ENCODE measurements at places on chromosomes 1 and 21.

GRCh38 chr1:243970077-243970476, 81.0 kb upstream of the ZBTB18 start:
- DNase-seq = no peak

GRCh38 chr21:37582590-37582989, 216.0 kb downstream of the DYRK1A start:
- no peak for DNase-seq

GRCh38 chr21:38775733-38776132, 30.0 kb upstream of the ETS2 start:
- DNase-seq = no peak

DNA sequence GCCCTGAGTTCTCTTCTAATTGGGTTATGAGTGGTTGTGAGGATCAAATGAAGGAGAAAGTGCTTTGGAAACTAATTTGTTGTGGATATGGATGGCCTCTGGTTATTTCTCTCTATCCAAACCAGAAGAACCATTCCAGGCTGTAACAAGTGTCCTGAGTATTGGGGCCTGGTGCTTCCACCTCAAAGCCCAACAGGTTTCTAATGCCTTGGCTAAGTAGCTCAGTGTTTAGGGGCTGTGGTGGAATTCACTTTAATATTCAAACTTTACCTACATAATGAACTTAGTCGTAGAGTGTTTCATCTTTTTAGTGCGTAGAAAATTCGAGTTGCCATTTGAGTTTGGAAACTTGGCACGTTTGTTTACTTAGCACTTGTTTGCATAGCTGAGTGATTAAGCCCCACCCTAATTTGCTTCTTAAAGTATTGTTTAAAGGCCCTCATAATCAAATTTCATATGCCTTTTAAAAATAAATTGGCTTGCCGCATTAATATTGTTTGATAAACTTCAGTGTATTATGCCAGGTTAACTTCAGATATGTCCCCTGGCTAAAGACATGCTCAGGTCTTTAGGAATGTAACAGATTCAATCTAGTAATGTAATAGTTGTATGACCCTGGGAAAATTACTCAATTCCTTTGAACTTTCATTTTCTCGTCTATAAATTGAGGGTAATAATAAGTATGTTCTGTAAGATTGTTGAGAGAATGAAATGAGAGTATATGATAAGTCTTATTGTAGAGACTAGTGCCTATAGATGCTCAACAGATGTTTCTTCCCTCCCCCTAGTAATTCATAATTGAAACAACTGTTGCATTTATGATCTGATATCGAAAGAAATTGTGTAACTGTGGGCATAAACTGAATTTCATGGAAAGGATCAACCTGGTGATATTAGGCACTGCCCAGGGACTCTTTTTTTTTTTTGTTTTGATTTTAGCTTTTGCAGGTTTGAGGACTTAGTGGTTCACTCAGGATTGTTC, 1.6 kb downstream of the AGO4 start:
- DNase-seq = no peak

GRCh38 chr21:34743831-34744230, 75.0 kb downstream of the CLIC6 start:
- no peak for DNase-seq

- no peak for DNase-seq
Measured at GRCh38 chr1:2557482-2558400, 1.6 kb downstream of the TNFRSF14 start.

GRCh38 chr1:41617336-41617735, 132.9 kb upstream of the EDN2 start:
- DNase-seq = no peak

GRCh38 chr1:30744060-30744756, 13.4 kb downstream of the LAPTM5 start:
- no peak for DNase-seq

DNA sequence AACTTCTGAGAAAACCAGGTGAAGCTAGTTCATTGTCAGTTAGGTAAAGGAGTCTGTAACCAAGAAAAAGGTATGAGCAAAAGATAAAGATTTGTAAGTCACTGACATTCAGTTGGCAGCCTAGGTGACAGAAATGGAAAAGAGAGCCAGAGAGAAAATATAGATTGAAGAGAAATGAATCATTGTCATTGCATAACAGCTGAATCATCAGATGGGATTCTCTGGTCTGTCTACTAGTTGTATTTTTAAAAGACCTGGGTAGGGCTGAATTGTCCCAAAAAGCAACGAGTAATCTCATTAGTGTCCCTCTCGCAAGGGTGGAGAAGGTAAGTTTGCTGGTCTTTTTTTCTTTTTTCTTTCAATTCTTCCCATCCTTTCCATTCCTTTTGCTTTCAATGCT, 36.6 kb downstream of the PTGS2 start:
- DNase-seq = no peak

- DNase-seq = no peak
Measured at GRCh38 chr1:2867861-2868260, 66.4 kb upstream of the TTC34 start.

DNA sequence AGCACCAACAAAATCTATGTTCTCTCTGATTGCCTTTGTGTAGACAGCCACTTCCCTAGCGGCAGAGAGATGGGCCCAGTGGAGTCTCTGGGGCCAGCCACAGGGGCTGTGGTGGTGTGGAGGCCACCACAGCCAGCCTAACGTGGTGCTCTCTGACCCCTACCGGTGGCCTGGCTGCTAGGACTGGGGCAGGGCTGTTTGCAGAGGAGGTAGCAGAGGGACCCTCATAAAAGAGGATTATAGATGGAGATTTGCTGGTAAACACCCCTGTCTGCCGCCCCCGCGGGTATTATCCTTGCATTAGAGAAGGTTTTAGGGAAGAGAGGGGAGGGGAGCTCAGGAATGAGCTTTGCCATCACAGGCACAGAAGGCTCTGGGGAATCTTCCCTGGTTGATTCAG, 310.3 kb upstream of the VAMP3 start:
- no peak for DNase-seq

- no peak for DNase-seq
Measured at GRCh38 chr1:212432272-212432660, 454 bp upstream of the NENF start.

DNA sequence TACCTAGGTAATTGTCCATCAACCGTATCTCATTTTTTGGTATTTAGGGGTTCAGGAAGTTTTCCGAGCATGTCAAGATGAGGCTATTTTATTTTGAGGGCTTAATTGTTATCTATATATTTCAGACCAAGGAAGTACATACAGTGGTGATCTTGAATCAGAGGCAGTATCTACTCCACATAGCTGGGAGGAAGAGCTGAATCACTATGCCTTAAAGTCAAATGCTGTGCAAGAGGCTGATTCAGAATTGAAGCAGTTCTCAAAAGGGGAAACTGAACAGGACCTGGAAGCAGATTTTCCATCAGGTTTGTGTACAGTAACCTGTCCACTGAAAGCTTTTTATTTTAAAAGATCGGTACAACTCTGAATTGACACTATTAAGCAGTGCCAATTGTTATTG, 130.2 kb downstream of the ZMYM4 start:
- no peak for DNase-seq

GRCh38 chr1:234776876-234777855, 167.2 kb upstream of the IRF2BP2 start:
- DNase-seq = no peak

DNA sequence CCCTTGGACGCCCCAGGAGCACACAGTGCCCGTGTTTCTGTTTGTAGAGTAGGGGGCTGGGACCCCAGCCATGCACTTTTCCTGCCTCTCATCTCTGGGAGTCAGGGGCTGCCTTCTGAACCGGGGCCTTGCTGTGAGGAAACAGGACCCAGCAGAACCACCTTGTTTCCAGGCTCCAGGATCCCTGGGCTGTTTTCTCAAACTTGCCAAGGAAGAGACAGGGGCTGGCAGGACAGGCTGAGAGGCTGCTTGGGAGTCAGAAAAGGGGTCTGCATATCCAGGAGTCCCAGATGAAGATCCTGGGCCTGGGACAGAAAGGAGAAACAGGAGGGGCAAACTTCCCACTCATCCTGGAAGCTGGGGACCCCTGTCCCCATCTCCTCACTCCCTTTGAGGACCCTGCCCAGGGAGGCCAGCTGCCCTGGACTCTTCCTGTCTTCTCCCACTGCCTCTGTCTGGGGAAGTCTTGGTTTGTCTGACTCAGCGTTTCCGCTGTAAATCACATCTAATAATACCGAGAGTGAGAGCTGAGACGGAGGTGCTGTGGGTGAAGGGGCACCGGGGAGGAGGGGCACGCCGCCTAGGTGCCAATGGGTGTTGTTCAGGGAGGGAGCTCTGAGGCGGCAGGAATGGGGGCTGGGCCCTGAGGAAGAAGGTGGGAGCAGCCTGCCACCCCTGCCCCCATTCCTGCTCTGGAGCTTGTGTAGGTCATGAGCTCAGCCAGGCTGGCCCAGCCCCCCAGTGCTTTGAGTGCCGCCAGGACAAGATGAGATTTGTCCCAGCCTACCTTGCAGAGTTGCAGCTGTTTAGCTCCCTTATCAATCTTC, 16.7 kb downstream of the POU3F1 start:
- DNase-seq = no peak

GRCh38 chr1:97427371-97427770, 493.5 kb downstream of the DPYD start:
- DNase-seq = no peak
